ENCODE measurements at places on chromosomes 6 and 20.

DNA sequence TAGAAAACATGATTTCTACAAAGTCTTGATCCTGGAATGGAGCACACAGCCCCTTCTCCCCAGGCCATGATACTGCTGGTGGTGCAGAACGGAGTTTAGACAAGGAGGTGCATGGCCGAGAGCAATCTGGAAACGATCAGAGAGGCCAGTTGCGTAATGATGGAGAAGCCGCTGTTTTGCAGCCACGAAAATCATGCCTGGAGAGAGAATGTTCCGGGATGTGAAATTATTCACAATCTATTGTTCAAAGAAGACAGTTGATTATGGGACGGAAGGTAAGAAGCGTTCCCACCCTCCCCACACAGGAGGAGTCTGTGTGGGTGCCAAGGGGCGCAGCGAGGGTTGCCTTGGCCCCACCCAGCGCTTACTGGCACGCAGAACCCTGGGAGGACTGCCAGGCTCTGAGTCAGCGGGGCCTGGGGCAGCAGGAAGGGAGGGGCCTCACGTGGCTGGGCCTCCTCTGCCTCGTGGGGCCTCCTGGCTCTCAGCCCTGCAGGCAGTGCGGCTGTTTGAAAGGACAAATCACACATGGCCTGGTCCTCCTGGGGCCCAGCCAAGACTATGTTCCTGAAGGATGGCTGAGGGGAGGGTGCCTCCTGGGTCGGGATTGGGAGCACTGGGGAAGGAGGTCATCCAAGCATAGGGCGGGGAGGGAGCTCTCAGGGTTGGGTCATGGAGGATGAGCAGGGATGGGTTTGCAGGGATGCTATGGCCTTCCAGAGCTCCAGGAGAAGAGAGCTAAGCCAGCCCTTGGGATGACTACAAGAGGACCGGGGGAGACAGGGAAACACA, 8.7 kb upstream of the AP5S1 start:
- peak; percentile 97 for DNase-seq

GRCh38 chr6:53066077-53066417, 843 bp downstream of the FBXO9 start:
- peak; percentile 69 for DNase-seq

- no peak for DNase-seq
Measured at GRCh38 chr20:58107533-58107932, 120.9 kb downstream of the ANKRD60 start.

GRCh38 chr6:119283979-119284545, 65.5 kb downstream of the MAN1A1 start:
- DNase-seq = no peak

GRCh38 chr6:98014442-98015201, 731.6 kb upstream of the MMS22L start:
- DNase-seq = no peak

GRCh38 chr6:157226026-157226625, 97.2 kb downstream of the TMEM242 start:
- DNase-seq = no peak

GRCh38 chr6:153862139-153862538, 176.9 kb upstream of the OPRM1 start:
- DNase-seq = no peak

DNA sequence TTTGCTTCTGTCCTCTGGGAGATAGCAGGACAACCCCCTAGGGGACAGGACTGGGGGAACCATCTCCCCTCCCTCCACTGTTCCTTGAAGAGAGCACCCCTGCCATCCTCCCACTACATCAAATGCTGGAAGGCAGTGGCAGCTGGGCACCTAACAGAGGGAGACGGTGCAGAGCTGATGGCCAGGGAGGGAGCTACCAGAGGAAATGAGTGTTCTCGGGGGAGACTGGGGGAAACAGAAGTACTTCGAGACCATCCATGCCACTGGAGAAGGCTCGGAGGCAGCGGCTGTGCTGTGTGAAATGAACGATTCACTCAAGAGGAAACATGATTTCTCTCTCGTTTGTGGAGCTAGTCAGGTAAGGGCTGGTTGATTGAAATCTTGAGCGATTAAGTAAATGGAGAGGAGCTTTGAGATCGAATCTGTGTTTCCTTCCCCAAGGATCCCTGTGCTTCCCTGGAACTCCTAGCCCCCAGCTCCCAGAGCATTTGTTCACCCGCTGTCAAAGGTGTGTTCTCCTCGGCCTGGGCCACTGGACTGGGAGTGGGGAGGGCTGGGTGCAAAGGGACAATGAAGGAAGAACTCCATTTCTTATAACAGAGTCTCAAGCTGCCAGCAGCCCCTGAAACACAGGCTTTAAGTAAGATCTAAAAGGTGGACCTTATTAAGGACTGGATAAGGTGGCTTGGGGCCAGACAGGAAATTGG, 261.3 kb upstream of the MOCS1 start:
- no peak for DNase-seq

- no peak for DNase-seq
Measured at GRCh38 chr6:106555767-106556166, 73.5 kb downstream of the RTN4IP1 start.

- no peak for DNase-seq
Measured at GRCh38 chr20:33770005-33770404, 38.2 kb downstream of the ZNF341 start.

DNA sequence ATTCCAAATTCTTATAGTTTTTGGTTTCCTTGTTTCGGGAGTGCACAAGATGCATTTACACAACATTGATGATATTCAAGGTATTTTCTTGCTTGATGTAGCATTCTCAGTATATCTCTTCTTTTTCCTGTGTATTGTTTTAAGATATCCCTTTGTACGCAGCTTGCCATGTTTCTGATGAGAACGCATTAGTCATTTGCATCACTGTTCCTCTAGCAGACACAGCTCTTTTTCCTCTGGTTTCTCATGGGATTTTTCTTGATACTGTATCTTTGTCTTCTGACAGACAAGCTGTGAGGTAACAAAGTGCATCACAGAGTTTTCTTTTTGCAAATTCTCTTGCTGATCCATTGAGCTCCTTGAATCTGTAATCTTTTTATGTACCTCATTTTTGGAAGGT, 146.4 kb downstream of the SLC22A3 start:
- DNase-seq = no peak

DNA sequence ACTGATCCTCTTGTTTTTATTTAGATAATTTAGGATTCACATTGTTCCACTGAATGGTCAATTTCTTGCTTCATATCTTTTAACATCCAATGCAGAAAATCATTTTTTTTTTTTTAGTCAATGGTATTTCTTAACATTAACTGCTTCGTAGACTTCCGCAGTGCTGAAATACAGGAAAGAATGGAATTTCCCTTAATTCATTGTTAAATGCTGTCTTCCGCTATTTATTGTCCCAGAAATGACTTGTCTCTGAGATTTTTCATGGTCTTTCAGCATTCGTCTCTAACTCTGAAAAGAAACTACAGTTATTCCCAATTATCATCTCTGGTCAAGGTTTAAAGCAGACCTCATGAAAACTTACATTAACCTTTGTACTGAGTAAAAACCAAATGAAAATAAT, 1029.1 kb upstream of the MANEA start:
- DNase-seq = no peak

- no peak for DNase-seq
Measured at GRCh38 chr6:38170666-38171355, 351.3 kb downstream of the ZFAND3 start.
